HTR-8/SVneo (cell line): ENCODE measurements at places on chromosomes 5 and 9.
A peak's percentile ranks its signal among the peaks of the same experiment; 100 is the strongest.

DNA sequence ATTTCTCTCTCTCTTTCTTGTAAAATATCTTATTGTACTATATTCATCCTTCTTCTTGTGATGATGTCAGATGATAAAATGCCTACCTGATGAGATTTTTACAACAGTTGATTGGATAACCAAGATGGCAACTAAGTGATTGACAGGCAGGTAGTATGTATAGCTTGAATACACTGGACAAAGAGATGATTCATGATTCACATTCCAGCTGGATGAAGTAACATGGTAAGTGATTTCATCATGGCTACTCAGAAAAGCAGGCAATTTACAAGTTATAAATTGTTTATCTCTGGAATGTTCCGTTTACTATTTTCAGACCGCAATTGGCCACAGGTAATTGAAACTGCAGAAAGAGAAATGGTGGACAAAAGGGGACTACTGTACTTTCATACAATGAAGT lies 1471.7 kb upstream of the C9orf72 start:
- DNase-seq = no peak

DNA sequence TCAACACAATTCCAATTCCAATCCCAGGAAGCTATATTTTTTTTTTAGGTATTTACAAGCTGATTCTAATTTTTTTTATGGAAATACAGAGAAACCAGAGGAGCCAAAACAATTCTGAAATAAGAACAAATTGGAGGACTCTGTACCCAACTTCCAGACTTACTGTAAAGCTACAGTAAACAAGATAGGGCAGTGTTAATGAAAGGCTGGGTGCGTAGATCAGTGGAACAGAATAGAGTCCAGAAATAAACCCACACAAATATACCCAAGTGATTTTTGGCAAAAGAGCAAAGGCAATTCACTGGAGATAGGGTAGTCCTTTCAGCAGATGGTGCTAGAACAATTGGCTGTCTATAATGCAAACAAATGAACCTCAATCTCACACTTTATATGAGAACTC lies 50.6 kb downstream of the WHRN start:
- DNase-seq = no peak

GRCh38 chr9:81619353-81620001 lies 69.9 kb downstream of the TLE1 start:
- no peak for DNase-seq

DNA sequence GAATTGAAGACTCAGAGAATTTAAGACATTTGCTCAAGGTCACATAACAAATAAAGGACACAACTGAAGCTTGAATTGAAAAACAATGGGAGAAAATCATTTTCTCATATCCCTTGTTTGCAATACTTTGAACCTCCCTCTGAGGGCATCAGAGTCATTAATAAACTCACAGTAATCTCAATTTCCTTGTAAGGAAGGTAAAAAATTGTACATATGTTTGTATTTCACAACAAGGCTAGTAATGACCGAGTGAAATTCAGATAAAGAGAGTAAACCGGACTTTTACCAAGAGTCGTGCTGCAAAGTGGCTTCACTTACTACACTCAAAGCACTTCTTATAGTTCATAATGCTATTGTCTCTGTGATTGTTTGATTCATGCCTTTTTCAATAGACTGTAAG lies 665.0 kb downstream of the NR2F1-AS1 start:
- DNase-seq = peak; percentile 5

DNA sequence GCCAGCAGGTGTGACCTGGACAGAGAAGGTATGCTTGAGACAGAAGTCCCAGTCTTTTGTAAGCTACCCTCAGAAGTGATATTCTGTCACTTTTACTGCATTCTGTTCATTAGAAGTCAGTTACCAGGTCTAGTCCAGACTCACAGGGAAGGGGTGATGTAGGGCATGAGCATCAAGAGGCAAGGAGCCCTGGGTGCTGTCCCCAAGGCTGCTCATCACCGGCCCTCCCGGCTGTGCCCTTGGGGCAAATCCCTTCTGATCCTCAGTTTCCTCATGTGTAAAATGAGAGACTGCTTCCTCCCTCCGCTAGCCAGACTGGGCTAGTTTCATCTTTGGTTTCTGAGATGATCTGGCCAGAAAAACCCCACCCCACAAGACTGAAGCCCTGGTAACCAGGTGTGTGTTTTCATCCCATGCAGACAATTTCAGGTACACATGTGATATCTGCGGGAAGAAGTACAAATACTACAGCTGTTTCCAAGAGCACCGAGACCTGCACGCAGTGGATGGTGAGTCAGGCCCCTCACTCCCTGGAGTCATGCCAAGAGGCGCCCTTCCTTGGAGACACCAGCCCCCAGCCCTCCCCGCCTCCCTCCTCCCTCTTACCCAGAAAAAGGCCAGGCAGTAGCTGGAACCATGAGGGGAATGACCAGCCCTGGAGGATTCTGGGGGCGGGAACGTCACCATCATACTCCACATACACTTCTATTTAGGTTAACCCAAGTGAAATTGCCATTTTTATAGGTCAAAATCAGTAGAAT lies 71.0 kb downstream of the AMBP start:
- no peak for DNase-seq

DNA sequence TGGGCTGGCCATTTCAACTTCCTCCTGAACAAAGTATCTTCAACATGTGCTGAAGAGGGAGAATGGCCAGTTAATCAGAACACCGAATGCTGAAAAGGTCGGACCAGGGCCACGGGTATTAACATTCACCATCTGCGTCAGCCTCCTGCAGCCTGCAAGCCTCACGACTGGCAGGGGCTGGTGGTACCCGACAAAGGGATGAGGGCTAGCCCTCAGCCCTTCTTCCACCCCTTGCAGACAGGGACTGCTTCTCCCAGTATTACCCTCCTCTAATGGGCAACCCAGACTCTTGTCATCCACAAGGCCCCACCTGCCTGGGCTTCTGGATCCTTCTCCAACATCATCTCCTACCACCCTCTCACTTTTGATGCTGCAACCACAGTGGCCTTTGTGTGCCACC lies 246.6 kb downstream of the FSTL4 start:
- DNase-seq = no peak

- DNase-seq = no peak
These were observed 2.3 kb downstream of the ZFAND5 start for GRCh38 chr9:72362680-72363139.

- no peak for DNase-seq
These were observed 1018.4 kb upstream of the ARRDC3 start for GRCh38 chr5:92401492-92401891.

DNA sequence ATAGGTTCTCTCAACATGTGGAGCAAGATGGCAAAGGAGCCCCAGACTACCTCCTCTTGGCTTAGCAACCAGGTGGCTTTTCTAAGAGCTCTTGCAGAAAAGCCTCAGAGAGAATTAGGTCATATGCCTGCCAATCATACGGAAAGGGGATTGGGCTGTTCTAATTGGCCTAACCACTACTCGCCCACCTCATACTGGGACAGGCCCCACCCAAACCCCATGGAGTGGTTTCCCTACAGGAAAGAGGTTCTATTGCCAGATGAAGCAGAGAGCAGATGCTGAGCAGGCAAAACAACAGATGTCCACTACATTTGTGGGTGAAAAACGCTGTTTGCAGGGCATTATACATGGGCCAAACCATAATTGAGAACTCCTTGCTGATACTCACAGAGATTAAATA lies 29.0 kb downstream of the ABLIM3 start:
- no peak for DNase-seq

- peak; percentile 54 for DNase-seq
These were observed 59.6 kb upstream of the SPATA31C2 start for GRCh38 chr9:88197781-88198340.

GRCh38 chr9:69004836-69005235 lies 9.1 kb downstream of the PRKACG start:
- no peak for DNase-seq

- DNase-seq = no peak
These were observed 16.5 kb downstream of the NACC2 start for GRCh38 chr9:136078498-136079011.

- no peak for DNase-seq
These were observed 548.3 kb upstream of the CDH18 start for GRCh38 chr5:20536341-20536740.

- DNase-seq = no peak
These were observed 31.4 kb upstream of the FAT2 start for GRCh38 chr5:151622367-151623088.

DNA sequence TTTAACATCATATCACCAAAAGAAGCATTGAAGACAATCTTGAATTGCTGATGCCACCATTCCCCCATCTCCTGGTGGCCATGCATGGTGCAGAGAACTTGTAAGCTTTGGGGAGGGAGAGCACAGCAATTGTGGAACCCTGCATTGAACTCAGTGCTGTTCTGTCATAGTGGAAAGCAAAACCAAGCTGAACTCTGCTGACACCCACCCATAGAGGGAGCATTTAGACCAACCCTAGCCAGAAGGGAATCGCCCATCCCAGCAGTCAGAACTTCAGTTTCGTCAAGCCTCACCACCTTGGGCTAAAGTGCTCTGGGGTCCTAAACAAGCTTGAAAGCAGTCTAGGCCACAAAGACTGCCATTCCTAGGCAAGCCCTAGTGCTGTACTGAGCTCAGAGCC lies 37.4 kb upstream of the RUSC2 start:
- no peak for DNase-seq

DNA sequence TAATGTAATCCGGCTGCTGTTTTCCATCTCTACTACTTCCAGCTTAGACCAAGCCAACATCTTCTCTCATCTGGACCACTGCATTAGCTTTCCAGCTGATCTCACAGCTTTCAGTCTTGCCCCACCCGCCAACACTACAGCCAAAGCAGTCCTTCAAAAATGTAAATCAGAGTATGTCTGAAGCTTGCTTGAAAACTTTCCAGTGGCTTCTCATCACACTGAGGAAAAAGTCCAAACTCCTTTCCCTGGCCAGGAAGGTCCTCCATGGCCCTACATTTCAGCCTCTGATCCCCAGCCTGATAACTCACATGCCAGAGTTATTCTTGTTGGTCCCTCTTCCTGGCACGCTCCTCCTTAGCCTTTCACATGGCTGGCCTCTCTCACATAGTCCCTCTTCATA lies 38.5 kb downstream of the TTC1 start:
- DNase-seq = no peak

GRCh38 chr5:50800410-50800809 lies 134.0 kb downstream of the PARP8 start:
- no peak for DNase-seq

- DNase-seq = no peak
These were observed 67.4 kb upstream of the DMRTA1 start for GRCh38 chr9:22379272-22379671.

DNA sequence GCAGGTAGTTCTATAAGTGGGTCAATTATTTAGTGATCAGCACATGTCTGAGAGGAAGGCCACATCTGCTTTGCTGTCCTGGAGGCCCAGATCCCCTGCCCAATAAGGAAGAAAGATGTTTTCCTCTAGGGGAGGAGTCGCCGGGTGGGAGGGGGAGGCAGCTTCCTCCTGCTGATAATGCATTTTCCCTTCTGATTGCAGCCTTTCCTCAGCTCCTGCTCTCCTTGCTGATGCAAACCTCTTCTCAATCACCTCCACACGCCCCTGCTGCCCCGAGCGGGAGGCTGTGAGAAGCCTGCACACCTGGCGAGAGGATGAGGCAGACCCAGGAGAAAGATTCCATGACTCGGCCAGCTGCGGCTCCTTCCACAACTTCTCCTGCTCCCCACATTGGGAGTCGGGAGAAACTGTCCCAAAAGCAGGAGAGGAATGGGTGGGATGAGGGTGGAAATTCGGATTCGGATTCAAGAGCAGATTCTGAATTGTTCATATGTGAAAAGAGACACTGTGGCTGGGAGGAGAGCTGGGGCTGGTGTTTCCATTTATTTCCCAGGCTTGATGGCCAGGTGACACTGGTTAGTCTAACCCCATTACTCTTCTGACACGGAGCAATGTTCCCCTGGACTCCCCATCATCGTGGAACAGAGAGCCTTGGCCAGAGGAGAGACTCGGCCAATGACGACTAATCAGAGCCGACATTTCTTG lies 6.8 kb upstream of the NTNG2 start:
- no peak for DNase-seq

- no peak for DNase-seq
These were observed 194.6 kb downstream of the CETN3 start for GRCh38 chr5:90214991-90215390.

- no peak for DNase-seq
These were observed 399.6 kb downstream of the MED10 start for GRCh38 chr5:5978501-5979376.

GRCh38 chr5:102922111-102922720 lies 167.1 kb downstream of the PAM start:
- DNase-seq = no peak

DNA sequence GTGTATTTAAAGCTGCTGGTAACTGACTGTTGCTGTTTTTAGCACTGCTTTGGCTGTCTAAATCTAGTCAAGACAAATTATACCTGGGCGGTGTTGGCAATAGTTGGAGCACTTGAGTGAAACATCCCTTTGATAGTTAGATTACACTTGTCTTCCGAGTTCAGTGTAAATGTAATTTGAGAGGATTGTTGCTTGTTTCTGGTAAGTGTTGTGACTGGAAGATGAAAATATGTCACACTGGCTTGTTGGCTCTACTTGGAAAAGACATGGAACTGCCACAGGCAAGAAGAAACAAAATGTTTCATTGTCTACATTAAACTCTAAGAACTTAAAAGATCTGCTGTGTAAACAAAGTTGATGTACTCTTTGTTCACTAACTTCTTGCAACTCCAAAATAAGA lies 49.2 kb upstream of the PTPRD start:
- DNase-seq = no peak

GRCh38 chr5:143222287-143223231 lies 180.9 kb downstream of the NR3C1 start:
- DNase-seq = no peak

DNA sequence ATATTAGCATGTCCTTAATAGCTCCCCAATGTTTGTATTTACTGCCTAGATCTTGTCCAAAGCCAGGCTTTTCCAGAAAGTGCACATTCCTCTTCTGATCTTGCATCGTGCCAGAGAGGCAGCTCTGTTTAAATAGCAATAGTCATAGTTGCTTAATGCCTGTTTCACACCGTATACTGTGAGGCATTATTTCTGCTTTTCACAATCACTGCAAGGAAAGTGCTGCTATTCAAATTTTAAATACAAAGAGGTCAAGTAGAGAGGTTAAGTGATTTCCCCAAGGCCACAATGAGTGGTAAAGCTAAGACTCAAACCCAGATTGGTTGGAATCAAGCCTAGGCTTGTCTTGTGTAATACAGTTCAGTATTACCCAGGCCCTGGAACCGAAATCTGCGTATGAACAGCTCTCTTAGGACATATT lies 153.6 kb downstream of the SNX18 start:
- no peak for DNase-seq

DNA sequence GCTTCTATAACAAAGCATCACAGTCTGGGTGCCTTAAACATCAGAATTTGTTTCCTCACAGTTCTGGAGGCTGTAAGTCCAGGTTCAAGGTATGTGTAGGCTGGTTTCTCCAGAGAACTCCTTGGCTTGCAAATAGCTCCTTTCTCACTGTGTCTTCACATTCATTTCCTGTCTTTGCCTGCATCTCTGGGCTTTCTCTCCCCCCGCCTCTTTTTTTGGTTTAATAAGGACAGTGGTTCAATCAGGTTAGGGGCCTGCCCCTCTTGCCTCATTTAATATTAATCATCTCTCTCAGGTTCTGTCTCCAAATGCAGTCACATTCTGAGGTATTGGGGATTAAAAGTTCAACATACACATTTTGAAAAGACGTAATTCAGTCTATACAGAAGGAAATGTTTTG lies 225.5 kb upstream of the ATP10B start:
- no peak for DNase-seq
